Uterine smooth muscle cell (primary cell): ENCODE measurements at places on chromosomes 6 and 20. TPM values are rescaled to one million over a fixed set of nuclear protein-coding genes. Genes with fewer than 3 reads are reported as not detected.

PEX7 gene
- total RNA-seq, result 14.9 and 15.0 TPM in 2 replicates

MYCT1 gene
- total RNA-seq, result under 0.01 and 0.11 TPM in 2 replicates

PRKN gene
- total RNA-seq, result 2.9 and 3.4 TPM in 2 replicates

PAQR8 gene
- total RNA-seq, result 4.0 and 4.1 TPM in 2 replicates

APOBEC2 gene
- total RNA-seq, result not detected in 2 replicates

CYP21A2 gene
- not detected in 2 replicates for total RNA-seq

C20orf202 gene
- total RNA-seq, result 0.12 TPM in 1 of 2 replicates, not detected in the other

TMC2 gene
- total RNA-seq, result not detected in 2 replicates

SLPI gene
- not detected in 2 replicates for total RNA-seq

SOBP gene
- 10.2 and 15.4 TPM in 2 replicates for total RNA-seq

GJA10 gene
- not detected in 2 replicates for total RNA-seq

EBF4 gene
- total RNA-seq, result 1.2 and 4.1 TPM in 2 replicates

PACRG gene
- 0.25 and 0.33 TPM in 2 replicates for total RNA-seq

FAM135A gene
- 10.6 and 15.1 TPM in 2 replicates for total RNA-seq

CDH22 gene
- under 0.01 TPM in 1 of 2 replicates, not detected in the other for total RNA-seq

SNAP25 gene
- total RNA-seq, result 0.25 and 0.44 TPM in 2 replicates

PKHD1 gene
- not detected in 2 replicates for total RNA-seq

NPEPL1 gene
- 19.3 and 28.2 TPM in 2 replicates for total RNA-seq

KCNS1 gene
- total RNA-seq, result 1.00 and 1.6 TPM in 2 replicates

HCK gene
- not detected in 2 replicates for total RNA-seq

HLA-DOA gene
- total RNA-seq, result not detected in 2 replicates

ID1 gene
- total RNA-seq, result 36.1 and 76.0 TPM in 2 replicates

TTK gene
- 14.6 and 55.2 TPM in 2 replicates for total RNA-seq

MATN4 gene
- 0.11 TPM in 1 of 2 replicates, not detected in the other for total RNA-seq

FAM184A gene
- total RNA-seq, result 1.00 and 1.1 TPM in 2 replicates

HLA-DRB1 gene
- total RNA-seq, result not detected in 2 replicates

ERVFRD-1 gene
- under 0.01 and 0.12 TPM in 2 replicates for total RNA-seq

GRIK2 gene
- total RNA-seq, result 0.11 and 0.25 TPM in 2 replicates

RHAG gene
- not detected in 2 replicates for total RNA-seq

CCN6 gene
- not detected in 2 replicates for total RNA-seq

SAPCD1 gene
- total RNA-seq, result 1.00 and 1.2 TPM in 2 replicates

LIME1 gene
- 5.2 and 7.0 TPM in 2 replicates for total RNA-seq

TFAP2A gene
- total RNA-seq, result not detected in 2 replicates

CPXM1 gene
- 3.5 and 4.8 TPM in 2 replicates for total RNA-seq

TRERF1 gene
- 4.1 and 7.2 TPM in 2 replicates for total RNA-seq

MDFI gene
- 0.11 and 1.2 TPM in 2 replicates for total RNA-seq
